AG10803 (cell line): ENCODE measurements at places on chromosomes 6 and 20.

DNA sequence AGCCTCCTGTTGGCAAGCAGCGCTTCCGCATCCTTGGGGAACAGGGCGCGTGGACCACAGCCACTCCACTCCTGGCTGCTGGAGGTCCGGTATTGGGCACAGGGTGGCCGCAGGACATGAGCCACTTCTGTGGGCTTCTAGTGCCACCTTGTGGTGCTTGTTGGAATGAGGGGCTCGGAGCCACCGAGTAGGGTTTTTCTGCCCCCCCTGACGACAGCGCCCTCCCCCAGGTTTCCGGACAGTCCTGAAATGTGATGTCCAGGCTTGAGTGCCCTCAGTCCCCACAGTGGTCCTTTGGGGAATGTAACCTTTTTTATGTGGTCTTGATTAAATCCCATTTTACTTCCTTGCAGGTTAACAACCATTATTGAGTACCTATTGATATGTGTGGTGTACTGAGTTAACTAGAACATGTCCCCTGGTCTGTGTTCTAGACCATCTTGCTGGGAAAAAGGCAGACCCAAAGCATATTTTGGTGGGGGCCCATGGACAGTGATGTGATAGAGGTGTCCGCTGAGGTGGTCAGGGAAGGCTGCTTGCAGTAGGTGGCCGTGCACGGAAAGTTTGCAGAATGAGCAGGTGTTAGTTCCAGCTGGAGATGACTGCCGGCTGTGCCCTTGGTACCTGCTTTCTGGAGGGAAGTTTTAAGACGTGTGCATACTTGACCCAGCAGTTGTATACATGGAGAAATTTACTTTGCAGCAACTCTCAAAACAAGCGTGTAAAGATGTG lies 70.0 kb downstream of the PTPN1 start:
- peak; percentile 52 for DNase-seq

DNA sequence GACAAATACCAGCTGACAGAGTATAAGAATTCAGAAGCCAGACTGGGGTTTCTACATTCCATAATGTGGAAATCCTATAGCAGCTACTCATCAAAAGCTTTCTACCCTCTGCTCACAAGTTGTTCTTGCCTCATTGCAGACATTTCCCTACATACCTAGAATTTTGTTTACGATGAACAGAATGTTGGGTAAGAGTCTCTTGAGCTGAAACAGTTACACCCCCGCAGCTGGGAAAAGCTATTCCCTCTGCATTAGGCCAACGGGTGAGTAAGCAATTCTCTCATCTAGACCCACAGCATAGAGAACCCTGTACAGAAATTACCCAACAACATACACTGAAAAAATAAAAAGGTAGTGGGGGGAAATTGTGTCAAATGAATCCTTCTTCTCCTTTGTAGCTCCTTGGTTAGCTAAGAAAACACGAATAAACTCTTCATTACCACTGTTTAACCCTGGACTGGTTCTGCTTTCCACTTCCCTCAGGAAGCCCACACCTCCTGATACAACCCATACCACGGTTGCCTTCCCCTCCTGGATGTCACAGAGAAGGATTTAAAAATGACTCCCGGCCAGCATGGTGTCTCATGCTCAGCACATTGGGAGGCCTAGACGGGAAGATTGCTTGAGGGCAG lies 215.0 kb upstream of the SHLD1 start:
- DNase-seq = peak; percentile 95

GRCh38 chr6:35030099-35030498 lies 111.0 kb downstream of the TCP11 start:
- DNase-seq = no peak

- DNase-seq = peak; percentile 12
These were observed 106.7 kb upstream of the CNKSR3 start for GRCh38 chr6:154617175-154617574.

- DNase-seq = peak; percentile 54
These were observed 80.7 kb downstream of the UST start for GRCh38 chr6:148827416-148828045.

DNA sequence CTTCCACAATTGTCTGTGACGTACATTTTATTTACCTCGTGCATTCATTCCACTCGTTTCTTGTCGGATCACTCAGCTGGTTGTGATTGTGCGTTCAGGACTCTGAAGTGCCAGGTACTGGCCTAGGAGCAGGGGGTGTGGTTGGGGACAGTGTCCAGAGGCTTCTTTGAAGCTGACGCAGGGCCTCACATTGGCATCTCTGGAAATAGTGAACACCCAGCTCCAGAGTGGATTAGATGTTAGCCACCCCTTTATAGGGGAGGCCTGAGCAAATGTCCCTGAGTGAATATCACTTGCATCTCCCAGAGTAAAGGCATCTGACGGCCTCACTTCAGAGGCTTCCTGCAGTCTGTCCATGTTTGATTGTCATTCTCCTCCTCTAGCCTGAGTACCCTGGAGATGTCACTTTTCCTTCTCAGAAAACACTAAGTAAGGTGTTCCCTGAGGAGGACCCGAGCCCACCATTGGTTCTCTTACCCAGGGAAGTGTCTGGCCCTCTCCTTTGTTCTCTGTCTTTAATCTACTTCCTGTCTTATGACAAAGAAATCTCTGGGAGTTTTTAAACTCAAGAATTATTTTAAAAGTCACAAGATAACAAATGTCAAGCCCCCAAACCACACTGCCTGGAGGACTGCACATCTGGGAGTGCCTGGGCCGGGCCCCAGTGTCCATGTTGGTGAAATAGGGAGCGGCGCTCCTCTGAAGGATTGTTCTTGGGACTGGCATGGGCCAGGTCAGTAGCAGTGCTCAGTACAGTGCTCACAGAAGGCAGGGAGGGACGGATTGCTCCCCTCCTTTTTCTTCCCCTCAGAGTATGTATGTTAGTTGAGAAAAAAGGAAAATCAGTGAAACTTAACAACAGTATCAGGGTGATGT lies 10.8 kb downstream of the STX16 start:
- no peak for DNase-seq

DNA sequence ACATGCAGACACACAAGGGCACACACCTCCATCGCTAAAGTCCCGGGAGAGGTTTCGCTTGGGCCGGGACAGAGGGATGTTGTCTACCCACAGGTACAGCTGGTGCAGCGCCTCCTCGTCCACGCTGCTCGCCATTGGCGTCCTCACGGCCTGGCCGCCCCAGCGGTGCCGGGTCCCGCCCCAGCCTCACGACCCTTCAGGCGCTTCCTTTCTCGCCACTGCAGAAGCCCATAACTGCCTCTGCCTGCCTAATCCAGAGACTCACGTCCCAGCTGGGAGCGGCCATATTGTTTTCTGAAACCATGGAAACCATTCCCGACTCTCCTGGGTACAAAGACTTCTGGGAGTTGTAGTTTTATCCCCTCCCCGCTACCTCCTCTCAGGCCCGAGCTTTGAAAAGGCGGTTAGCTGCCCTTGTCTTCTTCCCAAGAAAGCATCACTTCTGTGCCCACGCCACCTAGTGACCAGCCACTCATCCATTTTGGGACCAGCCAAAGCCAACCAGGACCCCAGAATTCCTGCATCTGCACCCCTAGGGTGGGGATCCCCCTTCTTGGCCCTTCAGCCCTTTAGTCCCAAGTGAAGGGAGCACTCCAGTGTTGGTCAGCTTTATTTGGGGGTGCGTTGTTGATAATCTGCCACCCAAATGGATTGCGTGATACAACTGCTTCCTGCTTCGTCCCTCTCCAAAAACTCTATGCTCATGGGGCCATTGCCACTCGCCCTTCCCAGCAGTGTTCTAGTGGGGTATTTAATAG lies at the start of gene SPEF1:
Gene SPEF1 (minus strand): TSS at position 296 of the 758 bp plus-strand sequence. CDS start 161 bp downstream, at position 135.
- DNase-seq = peak; percentile 92

GRCh38 chr6:44309631-44310030 lies 3.5 kb downstream of the AARS2 start:
- no peak for DNase-seq

GRCh38 chr20:31684153-31685015 lies 38.3 kb downstream of the BCL2L1 start:
- no peak for DNase-seq

DNA sequence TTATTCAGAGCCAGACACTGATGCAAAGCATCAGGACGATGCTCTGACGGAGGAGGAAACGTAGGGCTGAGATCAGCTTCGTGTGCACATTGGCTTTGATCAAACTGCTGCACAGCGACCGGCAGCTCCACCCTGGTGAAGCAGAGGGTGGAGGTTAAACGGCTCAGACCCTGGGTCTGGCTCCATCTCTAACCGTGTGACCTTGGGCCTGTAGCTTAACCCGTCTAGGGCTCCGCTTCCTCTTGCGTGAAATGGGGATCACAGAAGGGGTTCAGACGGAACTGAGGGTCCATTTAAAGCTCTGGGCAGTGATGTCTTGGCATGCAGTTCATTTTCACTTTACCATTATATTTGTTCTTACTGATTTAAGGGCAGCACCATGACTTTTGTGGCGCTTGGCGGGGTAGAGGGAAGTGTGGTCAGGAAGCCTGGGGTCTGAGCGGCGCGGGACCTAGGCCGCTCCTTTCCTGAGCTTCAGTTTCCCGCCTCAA lies 644 bp downstream of the RBL1 start:
- no peak for DNase-seq

DNA sequence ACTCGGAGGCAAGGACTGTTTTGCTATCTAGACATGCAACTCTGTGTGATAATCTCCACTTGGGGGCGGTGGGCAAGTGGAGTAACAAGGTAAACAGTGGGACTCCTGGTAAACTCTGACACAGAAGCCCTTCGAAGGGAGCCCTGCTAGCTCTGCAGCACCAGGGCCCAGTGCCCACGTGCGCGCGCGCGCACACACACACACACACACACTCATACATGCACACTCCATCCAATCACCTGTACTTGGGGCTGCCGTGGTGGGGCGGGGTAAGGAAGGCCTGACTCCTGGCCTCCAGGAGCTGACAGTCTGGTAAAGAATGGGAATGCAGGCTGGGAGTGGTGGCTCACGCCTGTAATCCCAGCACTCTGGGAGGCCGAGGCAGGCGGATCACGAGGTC lies 36.4 kb downstream of the TAF4 start:
- no peak for DNase-seq

DNA sequence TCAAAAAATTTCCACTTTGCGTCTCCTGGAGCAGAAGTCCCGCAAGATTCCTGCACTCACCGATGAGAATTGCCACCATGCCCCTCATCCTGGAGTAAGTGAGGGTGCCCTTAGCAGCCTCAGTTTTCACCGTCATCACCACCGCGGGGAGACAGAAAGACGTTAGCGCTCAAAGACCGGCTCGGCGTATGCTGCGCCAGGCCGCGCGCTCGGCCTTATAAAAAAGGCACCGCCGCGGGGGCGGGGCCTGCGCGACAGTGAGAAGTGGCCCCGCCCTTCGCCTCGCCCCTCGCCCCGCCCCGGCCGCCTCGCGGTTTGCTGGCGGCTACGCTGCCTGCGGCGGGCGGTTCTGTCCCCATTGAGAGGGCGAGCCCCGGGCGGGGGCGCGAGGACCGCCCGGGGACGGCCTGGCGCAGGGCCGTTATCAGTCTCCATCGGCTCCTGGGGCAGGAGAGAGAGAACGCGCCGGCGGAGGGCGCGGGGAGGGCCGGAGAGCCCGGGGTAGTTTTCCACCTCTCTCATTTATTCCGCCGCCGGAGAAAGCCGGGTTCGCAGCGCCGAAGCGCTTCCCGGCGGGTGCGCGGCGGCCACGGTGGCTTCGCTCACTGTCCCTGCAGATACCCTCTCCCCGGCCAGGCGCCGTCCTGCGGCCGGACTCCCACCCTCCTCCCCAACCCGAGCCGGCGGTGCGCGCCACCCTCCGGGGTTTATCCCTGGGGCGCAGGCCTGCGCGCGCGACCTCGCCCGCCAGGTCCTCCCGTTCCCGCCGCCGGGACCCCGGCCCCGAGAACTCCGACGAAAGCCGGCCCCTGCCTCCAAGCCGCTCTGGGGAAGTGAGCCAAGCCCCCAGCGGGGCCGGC lies 122.5 kb upstream of the SLC2A12 start:
- DNase-seq = peak; percentile 88

DNA sequence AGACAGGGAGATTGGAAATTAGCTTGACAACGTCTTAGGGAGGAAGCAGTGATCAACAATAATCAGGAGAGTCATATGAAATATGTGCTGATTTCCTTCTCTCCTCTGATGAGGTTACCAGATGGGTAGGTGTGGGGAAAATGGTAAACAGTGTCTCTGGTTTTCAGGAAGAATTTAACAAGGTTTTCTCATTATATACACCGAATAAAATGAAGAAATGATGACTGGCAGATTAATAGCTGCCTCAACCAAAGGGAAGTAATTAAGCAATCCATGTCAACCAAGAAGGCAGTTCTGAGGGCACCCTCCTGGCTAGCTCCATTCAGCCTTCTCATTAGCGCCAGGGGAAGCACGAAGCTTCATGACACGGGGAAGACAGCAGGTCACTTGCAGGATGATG lies 12.7 kb upstream of the RAMACL start:
- DNase-seq = no peak

- no peak for DNase-seq
These were observed 149.9 kb upstream of the AFDN start for GRCh38 chr6:167676666-167677421.

DNA sequence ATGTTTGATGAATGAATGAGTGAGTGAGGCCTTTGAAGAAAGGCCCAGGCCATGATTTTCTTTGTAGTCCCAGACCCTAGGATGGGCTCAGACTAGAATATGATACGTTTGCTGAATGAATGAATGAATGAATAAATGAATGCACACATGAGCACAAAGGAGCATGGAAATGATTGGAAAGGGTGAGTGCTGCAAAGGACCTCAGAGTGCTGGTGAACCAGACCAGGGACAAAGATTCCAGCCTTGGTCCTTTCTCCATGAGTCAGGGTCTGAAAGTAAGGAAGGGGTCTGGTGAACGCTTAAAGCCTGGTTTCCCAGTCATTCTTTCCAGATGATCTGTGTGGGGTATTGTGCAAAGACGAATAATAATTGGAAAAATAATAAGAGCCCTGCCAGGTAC lies 40.0 kb upstream of the MRPS18A start:
- no peak for DNase-seq

DNA sequence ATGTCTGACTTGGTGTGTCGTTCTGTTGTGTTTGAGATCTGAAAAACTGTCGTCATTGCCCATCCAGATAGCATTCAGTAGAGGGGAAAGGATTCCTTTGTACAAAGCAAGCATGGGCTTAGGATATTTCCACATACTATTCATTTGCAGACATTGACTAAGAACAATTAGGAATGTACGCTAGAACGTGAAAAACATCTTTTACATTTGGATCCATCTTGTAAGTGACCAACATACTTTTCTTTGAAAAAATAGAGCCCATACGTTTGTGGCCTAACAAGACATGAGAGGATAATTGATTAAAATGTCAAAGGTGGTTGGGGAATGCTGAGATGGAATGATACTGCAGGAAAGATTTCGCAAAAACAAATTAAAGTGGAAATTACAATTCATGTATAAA lies 225.8 kb upstream of the QKI start:
- no peak for DNase-seq

- DNase-seq = peak; percentile 17
These were observed 865 bp downstream of the STK38 start for GRCh38 chr6:36546308-36546919.

DNA sequence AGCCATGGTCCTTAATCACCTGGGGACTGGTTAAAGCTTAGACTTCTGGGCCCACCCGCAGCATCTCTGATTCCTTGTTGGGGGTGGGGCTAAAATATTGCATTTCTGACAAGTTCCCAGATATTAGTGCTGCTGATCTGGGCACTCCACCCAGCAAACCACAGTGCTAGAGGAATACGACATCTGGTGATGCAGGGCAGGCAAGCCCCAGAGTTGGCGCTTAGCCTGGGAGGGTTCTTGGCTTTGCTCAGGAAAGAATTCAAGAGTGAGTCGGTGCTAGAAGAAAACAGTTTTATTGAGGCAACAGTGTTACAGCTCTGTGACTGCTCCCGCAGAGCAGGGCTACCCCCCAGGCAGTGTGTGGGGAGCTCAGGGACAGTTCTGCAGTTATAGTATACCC lies 210.7 kb downstream of the TFAP2C start:
- DNase-seq = peak; percentile 79

- DNase-seq = no peak
These were observed 54.3 kb upstream of the APCDD1L start for GRCh38 chr20:58569241-58570125.

GRCh38 chr6:168001029-168001332 lies 3.5 kb downstream of the KIF25 start:
- no peak for DNase-seq
